ENCODE measurements at places on chromosomes 1 and 21.

- no peak for DNase-seq
Measured at GRCh38 chr1:174451408-174451807, 3.6 kb downstream of the GPR52 start.

- no peak for DNase-seq
Measured at GRCh38 chr1:19333587-19334354, 21.6 kb downstream of the SLC66A1 start.

- no peak for DNase-seq
Measured at GRCh38 chr1:25113086-25113485, 119.2 kb downstream of the SYF2 start.

- no peak for DNase-seq
Measured at GRCh38 chr1:158689110-158689509, 2.6 kb upstream of the SPTA1 start.

DNA sequence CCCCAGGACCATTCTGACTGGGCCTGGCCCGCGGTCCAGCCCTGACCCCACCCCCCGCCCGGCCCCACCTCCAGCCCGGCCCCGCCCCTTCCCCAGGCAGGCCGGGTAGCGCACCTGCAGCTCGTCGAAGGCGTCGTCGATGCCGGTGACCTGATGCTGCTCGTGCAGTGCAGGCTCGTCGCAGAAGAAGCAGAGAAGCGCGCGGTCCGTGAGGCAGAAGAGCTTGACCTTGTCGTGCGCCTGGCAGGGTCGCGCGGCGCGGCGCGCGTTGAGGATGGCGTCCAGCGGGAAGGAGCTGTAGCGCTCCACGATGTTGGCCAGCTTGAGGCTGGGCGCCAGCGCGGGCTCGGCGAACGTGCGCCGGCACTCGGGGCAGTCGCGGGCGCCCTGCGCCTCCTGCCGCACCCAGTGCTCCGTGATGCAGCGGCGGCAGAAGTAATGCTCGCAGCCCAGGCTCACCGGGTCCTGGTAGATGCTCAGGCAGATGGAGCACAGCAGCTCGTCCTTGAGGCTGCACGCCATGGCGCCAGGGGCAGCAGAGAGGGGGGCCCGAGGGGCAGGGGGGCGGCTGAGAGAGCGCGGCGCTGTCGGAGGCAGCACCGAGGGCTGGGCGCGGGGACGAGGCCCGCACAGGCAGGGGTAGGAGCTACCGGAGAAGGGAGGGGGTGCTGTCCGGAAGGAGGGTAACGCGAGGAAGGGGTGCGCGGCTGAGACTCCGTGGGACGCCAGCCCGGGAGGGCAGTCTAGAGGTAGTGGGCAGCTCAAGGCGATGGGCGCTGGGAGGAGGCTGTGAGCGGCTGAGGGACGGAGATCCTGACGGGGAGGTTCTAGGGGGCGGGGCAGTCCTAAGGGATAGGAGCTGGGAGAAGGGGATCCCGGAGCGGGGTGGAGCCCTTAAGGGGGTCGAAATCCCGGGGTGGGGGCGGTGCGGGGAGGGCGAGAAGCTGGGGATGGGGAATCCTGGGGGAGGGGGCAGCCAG lies 642 bp downstream of the TRIM62 start:
- peak; percentile 76 for DNase-seq

DNA sequence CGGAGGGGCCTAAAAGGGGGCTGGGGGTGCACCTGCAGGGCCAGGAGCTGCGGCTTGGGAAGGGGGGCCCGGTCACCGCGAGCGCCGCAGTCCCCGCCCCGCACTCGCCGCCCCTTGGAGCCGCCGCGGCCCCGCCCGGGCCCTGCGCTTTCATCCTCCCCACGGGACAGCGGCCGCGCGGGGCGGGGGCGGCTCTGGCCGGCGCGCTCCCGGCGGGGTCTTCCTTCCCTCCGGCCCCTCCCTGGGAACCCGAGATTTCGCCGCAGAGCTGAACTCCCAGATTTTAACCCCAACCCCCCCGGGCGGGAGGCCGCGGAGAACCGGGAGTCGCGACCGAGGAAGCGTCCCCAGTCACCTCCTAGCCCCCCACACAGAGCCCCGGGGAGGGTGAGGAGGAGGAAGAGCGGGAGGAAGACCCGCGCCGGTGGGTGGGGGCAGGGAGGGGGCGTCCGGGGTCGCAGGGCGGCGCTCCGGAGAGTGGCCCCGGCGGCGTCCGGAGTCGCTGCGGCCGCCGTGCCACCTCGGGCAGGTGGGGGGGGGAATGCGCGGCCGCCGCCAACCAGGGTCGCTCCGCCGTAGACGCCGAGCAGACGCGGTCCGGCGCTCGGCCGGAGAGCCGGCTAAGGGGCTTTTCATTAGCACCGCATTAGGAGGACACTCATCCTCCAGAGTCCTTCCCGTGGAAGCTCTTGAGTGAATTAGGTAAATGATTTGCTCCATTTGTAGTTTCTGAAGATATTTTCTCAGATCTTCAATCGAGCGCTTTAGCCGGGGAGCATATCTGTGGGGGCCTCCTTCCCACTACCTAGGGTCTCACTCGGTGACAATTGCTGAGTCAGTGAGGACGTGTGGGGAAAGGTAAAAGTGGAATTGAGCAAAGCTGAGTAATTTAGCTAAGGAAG lies 31.6 kb upstream of the NFIA start:
- peak; percentile 70 for DNase-seq

GRCh38 chr1:94012708-94013366 lies 103.6 kb upstream of the GCLM start:
- no peak for DNase-seq

GRCh38 chr1:44592208-44593145 lies 81.8 kb downstream of the TMEM53 start:
- no peak for DNase-seq

DNA sequence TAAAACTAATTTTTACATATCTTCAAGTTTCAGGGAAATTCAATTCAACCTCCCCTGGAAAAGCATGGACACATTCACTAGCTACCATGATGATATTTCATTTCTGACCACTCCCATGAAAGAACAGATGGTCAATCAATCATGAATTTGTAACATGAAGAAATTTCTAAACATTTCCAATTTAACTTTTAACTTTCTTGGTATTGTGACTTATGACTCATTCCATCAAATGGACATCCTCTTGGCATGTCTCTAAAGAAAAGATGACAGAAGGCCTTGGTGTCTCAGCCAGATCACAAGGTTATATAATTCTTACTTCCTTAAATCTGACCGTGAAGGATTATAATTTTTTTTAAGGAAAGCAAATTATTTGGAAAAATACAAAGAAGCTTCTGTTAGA lies 10.5 kb upstream of the MCOLN3 start:
- DNase-seq: no peak

- DNase-seq: no peak
Measured at GRCh38 chr1:15254559-15254958, 7.5 kb downstream of the FHAD1 start.

- DNase-seq: no peak
Measured at GRCh38 chr21:32348604-32349332, 44.0 kb downstream of the URB1 start.

GRCh38 chr21:25934771-25935224 lies 200.0 kb downstream of the GABPA start:
- DNase-seq: peak; percentile 86

GRCh38 chr1:56094168-56094567 lies 485.2 kb downstream of the PLPP3 start:
- no peak for DNase-seq

- DNase-seq: no peak
Measured at GRCh38 chr21:44389335-44389734, 35.9 kb downstream of the TRPM2 start.

DNA sequence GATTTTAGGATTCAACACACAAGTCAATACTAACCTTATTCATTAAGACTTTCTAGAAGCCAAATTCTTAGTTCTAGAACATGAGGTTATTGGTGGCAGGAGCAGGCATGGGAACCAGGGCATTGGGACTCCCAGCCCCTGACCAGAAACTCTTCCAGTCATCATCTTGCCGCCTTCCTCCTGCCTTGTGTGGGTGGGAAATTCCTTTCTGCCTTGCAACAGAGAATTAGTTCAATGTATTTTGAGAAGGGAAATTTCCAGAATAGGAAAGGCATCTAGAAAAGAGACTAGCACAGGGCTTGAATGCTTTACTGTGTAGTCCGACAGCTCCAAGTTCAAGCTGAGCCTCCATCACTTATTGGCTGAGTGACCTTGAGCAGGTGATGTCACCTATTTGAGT lies 8.7 kb downstream of the GRHL3 start:
- no peak for DNase-seq

DNA sequence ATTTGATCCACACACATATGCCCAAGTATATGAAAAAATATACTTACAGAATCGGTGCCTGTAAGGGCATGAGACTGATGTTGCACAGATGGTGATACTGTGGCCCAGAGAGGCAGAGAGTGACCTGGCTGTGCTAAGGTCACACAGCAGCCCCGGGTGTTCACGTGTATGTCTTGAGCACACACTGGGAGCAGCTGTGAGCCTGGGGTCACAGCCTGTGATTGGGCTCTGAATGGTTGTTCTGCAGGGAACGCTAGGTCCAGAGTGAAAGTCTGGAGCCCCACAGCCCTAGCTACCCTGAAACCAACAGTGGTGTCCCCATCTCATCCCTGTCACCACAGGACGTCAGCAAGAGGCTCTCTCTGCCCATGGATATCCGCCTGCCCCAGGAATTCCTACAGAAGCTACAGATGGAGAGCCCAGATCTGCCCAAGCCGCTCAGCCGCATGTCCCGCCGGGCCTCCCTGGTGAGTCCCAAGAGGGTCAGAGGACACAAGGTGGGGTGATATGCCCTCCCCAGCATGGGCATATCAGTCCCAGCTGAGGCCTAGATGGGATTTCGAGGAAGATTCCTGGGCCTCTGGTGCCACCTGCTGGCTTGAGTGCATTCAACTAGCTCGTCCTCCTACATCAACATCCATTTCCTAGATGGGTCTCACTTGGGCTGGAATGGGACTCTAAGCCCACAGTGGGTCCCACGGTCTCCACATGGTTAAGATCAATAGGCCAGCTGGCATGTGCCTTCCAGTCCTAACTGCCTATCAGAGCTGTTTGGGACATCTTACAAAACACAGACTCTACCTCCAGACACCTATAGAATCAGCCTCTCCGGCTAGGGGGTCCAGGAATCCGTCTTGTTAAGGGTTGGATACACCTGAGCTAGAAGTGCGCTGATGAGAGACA lies 19.7 kb downstream of the CDK18 start:
- DNase-seq: peak; percentile 75

DNA sequence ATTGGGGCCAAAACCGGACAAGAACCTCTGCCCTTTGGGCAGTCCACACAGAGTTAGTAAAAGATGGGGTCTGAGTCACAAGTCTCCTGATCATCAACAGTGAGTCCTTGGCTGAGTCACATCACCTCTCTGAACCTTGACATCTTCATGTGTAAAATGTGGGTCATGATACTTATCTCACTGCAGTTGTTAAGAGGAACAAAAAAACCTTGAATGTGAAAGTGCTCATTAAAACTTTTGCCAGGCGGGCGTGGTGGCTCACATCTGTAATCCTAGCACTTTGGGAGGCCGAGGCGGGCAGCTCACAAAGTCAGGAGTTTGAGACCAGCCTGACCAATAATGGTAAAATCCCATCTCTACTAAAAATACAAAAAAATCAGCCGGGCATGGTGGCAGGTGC lies 15.7 kb downstream of the S100A16 start:
- no peak for DNase-seq

DNA sequence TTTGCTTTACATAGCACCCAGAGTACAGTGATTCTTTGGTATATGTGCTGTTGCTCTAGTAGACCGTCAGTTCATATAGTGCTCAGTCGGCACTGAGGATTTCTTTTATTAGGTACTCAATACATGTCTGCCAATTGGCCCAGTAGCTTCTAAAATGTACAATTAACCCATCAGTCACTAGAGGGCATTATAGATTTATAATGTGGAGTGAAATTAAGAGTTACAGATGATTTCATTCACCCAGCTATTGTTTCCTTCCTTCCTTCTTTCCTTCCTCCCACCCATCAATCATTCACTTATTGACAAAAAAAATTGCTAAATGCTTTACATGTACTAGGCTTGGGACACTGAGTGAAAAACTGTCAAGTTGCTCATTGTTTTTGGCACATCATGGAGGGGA lies 263.6 kb upstream of the USP24 start:
- DNase-seq: no peak

GRCh38 chr1:231355171-231355570 lies 17.1 kb downstream of the SPRTN start:
- no peak for DNase-seq

DNA sequence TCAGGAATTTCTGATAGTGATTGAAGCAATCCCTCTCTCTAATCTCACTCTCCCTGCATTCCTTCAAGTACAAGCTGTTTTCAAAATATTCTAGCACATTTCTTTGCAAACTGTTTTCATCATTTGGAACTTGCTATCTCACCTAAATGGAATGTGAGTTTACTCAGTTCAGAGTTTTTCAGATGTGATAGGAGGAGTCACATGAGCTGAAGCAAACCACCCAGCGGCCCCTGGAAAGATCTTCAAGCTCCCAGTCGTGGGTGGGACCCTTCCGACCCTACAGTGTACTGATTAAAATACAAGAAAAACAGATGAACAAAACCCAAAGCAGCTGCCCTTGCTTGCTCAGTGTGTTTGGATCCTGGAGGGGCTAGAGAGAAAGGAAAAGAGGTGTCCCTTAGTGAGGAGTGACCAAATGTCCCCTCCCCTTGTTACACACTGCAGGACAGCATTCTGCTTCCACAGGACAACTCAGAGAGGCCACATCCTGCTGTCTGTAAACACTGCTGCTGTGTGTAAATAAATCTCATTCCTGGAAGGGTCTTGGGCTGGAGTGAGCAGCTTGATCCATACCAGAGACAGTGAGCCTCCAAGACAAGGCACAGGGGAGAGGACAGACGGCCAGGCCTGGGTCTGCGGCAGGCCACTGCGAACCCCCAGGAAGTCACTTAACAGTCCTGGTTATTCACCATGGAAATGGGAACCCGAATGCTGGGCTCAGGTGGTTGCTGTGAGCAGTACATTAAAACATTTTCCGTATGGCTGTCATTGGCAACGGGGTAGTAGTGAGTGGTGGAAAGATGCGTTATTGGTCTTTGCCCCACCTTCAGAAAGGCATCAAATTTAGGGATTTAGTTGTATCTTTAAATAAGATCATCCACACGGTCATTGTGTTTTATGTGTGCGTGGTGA lies 229.2 kb downstream of the RHOU start:
- DNase-seq: no peak

DNA sequence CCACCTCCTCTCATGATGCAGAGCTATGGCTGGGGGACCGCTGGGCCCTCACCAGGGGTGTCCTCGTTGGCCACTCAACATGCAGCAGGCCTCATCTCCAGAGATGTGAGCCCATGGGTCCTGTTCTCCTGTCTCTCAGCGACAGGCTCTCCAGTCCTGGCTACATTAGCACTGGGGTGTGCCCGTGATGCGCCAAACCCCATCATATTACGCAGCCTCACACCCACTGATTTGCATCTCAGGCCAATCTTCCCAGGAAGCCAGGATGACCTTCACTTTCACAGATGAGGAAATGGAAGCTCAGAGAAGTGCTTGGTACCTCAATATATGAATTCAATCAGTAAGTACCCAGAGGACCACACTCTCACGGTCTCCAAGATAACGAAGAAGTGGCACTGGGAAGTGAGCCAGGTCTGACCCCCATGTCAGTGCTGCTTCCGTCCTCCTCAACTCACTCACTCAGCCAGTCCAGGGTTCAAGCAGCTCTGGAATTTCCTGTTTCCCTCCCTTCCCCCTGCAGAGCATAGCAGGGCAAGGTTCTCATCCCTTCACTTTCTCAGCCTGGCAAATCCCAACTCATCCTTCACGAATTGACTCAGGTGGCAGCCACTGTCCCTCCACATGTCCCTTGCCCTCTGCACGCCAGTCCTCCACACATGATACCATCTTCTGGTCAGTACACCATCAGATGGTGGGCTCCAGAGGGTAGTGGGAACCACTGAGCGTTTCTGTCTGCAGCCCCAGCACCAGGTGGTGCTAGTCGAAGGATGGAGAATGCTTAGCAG lies 28.9 kb upstream of the EVA1B start:
- DNase-seq: no peak

- DNase-seq: no peak
Measured at GRCh38 chr1:8512504-8512903, 194.6 kb downstream of the SLC45A1 start.
